Stimulated activated CD8-positive, alpha-beta memory T cell treated with anti-CD3 and anti-CD28 coated beads, Interleukin-2, amount 100 ng/mL, for 48 hours (primary cell): ENCODE measurements at places on chromosomes 3 and 15.

DNA sequence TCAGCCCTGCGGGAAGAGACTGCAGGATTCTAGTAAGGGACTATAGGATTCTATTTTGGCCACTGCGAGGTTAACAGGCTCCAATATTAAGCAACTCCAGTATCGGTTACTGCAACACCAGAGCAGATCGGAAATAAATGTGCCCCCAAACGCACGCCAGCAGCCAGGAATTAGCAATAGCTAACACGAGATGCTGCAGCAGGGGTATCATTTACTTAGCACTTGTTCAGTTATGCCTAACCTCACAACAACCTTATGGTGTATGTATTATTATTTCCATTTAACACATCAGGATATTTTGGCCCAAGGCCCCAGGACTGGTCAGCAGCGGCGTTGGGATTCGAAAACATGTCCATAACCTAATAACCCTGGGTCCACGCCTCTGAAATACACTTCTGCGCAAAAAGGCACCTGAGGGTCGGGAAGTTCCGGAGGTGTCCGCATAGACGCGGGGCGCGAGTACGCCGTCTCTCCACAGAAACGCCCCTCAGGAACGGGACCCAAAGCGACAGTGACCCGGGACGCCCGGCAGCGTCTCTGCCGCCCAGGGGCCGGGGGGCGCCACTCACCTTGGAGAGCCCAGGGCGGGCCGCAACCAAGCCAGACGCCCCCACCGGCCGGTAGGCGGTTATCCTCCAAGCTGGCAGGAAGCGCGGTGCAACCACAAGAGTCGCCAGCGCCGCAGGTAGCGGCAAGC lies 681 bp downstream of the PIK3CB start:
- peak; percentile 42 for DNase-seq

DNA sequence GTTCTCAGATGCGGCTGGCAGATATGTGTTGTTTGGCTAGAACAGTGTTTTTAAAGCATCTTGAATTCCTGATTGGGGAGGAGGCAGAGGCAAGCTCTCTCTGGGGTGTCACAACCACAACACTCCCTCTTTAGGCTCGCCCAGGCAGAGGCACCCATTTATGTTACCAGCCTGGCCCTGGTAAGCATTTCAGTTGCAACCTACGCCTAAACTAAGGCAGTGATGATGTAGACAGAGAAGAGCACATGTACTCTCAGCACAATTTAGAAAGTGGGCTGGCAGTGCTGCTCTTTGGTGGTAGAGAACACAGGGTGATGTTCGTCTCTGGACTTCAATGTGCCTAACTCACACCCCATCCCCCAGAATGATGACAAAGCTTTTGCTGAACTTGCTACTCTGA lies 41.2 kb upstream of the TJP1 start:
- DNase-seq, result no peak

GRCh38 chr3:49417516-49418120 lies 4.7 kb downstream of the AMT start:
- no peak for DNase-seq

- peak; percentile 39 for DNase-seq
These were observed 37.5 kb downstream of the CD86 start for GRCh38 chr3:122092460-122093165.

DNA sequence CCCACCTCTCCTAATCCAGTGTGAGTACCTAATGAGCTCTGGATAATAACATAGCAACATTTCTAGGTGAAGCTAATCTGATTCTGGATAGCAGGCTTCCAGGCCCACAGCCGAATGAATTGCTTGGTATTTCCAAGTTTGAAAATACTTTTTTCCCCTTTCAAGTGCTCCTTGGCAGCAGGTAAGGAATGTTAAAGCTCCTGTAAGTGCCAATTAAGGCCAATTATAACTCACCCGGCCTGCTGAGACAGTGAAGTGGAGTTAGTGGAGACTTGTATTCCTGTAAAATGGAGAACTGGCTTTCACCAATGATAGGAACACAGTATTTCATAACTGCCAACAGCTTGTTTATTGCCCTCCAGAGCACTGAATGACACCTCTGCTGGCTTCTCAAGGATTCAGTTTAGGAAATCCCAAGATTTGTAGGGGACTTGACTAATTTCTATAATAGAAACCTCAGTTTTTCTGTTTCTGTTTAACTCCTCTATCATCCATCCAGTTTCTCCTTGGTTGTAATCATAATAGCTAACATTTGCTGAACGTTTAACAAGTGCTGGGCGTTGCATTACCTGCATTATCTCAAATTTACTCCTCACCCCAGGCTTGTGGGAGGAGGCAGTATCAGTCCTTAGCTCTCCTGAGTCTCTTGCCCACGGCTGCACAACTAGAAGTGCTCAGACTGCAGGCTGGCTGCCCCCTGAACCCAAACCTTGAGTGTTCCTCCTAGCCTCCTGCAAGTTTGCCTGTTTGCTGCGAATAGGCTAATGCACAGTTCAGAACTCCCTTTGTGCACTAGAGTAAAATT lies 52.7 kb upstream of the SCAANT1 start:
- DNase-seq, result no peak

DNA sequence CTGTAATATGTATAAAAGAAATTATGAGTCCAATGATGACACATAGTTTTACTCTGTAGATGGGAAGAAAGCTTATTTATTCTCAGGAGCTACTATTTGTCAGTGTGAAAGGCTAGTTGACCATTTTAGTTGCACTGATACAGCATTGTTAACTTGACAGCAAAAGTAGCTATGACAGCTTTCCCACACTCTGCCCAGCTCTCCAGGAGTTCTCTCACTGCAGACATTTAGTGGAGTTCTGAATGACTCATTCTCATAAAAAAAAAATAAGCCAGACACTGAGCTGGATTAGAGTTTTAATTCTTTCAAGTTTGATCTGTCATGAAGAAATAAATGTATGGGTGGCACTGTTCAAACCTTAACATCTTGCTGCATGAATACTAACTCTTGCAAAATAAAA lies 77.2 kb upstream of the CFAP20DC start:
- no peak for DNase-seq

DNA sequence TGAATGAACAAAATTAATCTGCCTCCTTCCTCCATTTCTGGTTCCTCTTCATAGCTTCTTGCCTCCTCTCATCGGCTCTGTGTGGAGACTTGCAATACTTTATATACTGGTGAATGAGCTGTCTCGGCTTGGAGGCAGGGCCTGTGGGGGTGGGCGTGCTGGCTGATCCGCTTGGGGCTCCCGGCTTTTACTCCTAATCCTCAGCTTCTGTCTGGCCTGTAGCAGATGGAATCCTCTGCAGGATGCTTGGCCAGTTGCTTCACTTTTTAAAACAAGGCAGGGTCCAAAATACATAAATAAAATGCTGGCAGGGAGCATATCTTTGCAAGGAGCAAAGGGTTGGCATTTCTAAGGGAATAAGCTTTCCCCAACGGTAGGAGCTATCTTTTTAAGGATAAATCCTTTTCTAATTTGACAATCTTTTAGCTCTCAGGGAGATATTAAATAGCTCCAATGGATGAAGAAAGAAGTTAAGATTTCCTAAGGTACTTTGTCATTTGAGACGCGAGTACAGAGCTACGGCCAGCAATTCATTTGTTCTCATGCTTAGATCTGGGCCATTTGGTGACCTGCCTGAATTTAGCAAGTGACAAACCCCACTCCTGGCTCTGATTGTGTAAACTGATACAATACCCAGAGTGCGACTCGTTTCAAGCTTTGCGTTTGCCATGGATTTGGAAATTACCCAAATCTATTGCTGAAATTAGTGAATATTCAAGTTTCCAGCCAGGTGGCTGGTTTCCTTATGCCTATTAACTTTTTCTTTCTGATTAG lies 18.9 kb downstream of the SV2B start:
- no peak for DNase-seq

GRCh38 chr15:33100314-33100713 lies 94.2 kb downstream of the FMN1 start:
- no peak for DNase-seq

DNA sequence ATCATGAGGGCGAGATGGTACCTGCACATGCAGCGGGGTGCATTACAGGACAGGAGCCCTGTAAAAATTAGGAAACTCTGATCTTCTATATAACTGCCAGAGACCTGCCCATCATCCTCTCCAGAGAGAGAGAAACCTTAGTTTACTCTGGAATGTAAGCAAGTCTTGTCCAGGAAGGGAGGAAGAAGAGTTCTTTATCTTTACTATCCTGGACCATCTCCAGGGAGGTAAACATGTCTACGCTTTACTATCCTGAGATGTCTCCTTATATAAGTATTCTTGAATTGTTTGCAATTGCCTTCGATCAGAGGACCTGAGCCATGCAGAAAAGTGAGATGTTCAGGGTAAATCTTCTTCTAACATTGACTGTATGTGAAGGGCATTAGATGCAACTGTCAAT lies 12.7 kb upstream of the HACD2 start:
- DNase-seq, result no peak

- no peak for DNase-seq
These were observed 10.4 kb downstream of the INO80 start for GRCh38 chr15:41105348-41106334.

- no peak for DNase-seq
These were observed 129.3 kb downstream of the ADAMTSL3 start for GRCh38 chr15:83783227-83783626.

- no peak for DNase-seq
These were observed 24.4 kb downstream of the SLC2A2 start for GRCh38 chr3:171001957-171002694.

DNA sequence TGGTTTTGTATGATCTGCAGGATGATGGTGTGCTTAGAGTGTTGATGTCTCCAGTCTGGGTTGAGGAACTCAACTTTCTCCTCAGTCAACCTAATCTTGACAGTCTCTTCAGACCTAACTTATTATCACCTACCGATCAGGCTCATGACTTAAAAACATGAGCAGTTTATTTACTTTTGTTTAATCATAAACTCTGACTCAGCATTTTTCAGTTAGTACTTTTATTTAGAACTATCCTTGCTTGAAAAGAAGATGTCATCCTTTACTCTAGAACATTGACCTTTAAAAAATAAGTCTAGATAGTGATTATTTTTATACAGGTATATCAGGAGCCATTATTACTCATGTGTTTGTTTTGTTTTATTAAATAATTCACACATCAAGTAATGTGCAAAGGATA lies 414.8 kb downstream of the AGBL1 start:
- DNase-seq, result no peak

DNA sequence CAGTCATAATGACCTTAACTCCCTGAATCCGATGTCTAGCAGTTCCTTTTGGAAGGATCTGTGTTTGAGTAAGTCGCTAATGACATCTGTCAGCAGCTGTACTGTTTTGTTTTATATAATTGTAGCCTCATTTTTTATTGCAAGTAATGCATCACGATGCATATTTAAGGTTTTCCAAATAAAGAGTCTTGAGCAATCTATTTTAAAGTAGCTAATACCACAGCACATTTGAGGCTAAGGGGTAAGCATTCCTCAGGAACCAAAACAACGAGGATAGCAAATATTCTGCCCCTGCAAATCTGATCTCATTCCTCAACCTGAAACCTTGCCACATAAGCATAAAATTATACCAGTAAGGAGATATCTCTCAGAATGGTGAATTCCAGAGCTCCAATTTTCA lies 98.7 kb downstream of the TBC1D5 start:
- DNase-seq, result no peak

DNA sequence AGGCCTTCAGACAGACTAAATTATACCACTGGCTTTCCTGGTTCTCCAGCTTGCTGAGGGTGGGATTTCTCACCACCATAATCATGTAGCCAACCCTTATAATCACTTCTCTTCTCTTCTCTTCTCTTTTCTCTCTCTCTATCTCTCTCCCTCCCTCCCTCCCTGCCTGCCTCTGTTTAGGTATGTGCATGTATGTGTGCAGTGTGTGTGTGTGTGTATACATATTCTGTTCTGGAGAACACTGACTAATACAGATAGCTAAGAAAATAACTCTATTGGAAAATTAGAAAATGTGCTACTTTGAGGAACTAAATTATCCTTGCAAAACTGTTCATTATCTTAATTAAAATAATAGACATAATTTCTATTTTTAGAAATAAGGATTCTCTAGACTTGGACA lies 118.6 kb upstream of the GADL1 start:
- no peak for DNase-seq

DNA sequence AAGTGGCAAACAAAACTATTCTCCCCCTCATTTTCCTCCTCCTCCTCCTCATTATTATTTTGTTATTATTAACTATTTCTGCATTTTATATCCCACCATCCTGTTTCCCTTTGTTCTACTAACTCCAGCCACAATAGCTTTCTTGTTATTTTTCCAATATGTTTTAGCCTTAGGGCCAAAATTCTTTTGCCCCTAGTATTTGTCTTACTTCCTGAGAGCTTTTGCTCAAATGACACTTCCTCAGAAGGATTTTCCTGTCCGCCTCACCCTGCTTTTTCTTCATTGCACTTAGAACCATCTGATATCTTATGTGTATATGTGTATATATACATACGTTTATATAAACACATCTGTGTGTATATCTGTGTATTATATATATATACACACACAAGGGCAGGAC lies 32.7 kb upstream of the NUDT16 start:
- no peak for DNase-seq

DNA sequence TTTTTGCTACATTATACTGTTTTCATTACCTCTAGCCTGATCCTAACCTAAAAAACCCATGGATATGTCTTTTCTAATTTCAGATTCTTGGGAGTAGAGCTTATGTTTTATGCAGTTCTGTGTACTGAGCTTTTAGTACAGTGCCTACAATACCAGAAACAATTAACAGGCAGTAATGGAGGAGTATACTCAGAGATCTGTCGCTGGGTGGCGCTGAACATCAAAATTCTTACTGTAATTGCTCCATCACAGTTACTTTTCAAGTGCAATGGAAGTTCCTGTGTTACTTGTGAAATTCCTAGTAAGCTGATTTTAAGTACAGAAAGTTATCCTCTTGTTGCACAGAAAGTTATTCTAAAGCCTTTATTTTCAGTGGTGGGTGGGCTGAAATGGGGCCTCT lies 66.9 kb downstream of the RNF13 start:
- no peak for DNase-seq

- DNase-seq, result no peak
These were observed 4.5 kb upstream of the AP2M1 start for GRCh38 chr3:184169896-184170875.

- DNase-seq, result no peak
These were observed 3.5 kb downstream of the TSEN2 start for GRCh38 chr3:12487786-12488185.
